Fibroblast of pulmonary artery (primary cell): ENCODE measurements at places on chromosomes 5 and 9.
A peak's percentile ranks its signal among the peaks of the same experiment; 100 is the strongest.

- DNase-seq = no peak
These were observed 51.3 kb upstream of the PITX1 start for GRCh38 chr5:135085133-135085935.

DNA sequence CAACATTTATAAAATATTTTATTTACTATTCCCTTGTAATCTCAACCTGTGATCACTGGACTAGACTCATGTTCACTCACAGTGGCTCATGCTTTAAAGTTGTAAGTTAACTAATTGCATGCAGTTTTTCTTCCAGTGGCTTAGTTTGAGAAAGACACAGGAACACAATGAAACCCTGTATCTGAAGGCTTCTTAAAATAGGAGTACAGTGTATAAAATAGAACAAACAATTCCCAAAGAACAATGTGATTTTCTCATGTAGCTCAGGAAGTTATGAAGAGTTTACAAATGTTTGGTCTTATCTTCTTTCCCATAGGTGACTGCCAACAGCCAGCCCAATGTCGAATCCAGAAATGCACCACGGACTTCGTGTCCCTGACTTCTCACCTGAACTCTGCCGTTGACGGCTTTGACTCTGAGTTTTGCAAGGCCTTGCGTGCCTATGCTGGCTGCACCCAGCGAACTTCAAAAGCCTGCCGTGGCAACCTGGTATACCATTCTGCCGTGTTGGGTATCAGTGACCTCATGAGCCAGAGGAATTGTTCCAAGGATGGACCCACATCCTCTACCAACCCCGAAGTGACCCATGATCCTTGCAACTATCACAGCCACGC is 5.9 kb downstream of the RGMB start:
- peak; percentile 31 for DNase-seq

DNA sequence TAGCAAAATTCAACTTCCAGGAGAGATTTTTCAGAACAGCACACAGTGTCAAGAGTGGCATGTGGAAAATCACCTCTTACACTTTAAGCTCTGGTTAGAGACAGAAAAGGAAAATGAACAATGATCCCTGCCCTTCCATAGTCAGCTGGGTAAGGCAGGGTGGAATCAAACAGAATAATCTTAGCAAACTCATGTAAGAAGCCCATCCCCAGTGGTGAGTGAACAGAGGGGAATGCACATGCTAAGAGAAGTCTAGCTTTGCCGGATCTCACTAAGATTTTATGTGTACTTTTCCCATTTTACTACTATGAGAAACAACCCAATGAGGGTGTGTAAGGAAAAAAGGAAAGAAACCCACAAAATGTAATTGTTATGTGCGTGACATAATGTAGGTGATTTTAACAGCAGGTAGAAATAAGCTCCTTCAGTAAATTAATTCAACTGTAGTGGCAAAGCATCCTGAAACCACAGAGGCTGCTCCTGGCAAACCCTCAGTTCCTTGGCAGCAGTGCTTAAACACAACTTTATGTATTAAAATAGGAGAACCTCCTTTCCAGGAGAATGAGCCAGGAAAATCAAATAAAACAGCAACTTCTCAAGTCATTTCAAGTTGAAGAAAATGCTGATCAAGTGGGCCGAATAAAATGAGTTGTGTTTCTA is 366.0 kb upstream of the TRPC7 start:
- DNase-seq = no peak

DNA sequence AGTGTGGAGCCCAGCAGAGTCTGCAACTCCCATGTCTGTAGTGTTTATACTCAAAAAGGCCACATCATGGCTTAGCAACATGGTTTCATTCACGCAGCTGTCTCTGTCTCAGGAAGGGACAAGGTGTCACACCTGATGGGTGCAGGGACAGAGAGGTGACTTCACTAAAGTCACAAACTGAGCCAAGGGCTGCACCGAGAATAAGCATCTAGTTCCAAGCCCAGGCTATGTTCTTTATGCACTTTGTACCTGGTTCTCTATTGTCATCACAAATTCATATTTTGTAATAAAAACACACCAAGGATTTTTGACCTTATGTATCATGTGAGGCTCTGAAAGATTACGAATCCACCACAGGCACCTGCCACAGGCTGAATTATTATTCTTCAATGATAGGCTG is 64.9 kb upstream of the STK32A start:
- no peak for DNase-seq

DNA sequence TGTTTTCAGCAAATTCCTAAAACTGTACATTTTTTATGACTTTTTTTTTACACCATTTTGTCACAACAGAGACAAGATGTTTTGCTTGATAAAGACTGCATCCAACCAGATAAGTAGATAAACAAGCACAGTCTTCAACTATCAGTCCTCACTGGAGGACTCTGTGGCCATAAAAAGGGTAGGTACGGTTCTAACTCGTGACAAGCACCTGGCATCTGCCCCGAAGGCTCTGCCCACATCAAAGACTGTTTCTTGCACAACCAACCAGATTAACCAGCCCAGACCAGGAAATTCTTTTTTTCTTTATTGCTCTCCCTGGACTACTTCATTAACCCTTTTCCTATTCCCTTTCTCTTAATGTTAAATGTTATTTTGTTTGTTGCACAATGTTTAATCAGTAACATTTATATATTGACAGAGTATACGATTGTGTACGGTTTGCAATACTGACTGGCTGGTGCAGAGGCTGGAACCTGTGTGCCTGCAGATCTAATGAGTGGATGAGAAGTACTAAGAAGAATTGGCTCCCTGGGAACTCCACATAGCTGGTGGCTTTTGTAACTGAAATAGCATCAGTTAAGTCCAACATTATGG is 74.1 kb downstream of the SERINC5 start:
- no peak for DNase-seq

DNA sequence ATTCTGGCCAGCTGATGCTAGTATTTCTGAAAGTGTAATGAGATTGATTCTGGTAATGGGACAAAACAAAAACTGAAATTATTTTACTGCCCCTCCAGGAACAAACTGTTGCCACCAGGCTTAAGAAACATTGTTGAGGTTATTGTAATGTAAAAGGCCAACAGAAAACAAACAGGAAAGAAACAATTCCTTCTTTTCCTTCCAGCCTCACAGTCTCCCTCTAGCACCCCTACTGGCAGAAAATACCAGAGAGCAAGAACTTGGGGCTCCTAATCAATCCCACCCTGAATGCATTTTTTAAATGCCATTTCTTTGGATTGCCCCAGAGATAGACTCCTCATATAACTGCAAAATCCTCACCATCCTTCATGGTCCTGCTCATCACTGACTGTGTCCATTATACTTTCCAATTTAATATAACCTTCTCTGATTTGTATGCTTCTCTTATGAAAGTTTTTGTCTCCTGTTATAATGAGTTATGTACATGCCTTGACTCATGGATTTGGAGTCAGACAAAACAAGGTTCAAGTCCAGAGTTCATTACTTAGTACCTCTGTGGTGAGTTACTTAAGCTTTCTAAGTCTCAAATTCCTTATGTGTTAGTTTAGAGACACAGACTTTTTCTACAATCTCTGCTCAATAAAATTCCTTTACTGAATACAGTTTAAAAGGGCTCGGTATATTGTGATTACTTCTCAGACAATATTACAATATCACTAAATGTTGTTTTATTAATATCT is 157.9 kb upstream of the FBN2 start:
- DNase-seq = no peak

DNA sequence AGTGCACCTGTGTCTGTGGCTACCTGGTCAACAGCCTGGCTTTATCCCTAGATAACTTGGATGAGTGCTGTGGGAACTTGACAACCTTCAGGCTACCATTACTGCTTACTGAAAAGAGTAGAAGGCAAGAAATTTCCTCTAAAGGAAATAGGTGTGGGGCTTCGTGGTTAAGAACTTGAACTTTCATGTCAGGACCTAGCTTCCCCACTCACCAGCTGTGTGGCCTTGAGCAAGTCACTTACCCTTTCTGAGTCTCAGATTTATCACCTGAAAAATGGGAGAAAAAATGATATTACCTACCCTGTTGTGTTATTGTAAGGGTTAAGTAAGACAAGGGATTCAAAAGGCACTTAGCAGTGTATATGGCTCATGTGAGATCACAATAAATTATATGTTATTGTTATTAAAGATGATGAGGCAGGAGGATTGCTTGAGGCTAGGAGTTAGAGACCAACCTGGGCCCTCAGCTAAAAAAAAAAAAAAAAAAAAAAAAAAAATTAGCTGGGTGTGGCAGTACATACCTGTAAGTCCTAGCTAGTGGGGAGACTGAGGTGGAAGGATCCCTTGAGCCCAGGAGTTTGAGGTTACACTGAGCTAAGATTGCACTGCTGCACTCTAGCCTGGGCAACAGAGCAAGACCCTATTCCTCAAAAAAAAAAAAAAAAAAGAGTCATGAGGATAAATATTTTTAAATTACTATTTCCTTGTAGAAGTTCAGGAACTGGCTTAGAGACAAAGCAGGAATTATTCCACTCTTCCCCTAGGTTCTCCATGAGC is 97.0 kb upstream of the SPRY4 start:
- no peak for DNase-seq

GRCh38 chr5:156836846-156837245 is 13.2 kb upstream of the PPP1R2B start:
- no peak for DNase-seq
